COLO829 (cell line): ENCODE measurements at places on chromosomes 5 and 9.

DNA sequence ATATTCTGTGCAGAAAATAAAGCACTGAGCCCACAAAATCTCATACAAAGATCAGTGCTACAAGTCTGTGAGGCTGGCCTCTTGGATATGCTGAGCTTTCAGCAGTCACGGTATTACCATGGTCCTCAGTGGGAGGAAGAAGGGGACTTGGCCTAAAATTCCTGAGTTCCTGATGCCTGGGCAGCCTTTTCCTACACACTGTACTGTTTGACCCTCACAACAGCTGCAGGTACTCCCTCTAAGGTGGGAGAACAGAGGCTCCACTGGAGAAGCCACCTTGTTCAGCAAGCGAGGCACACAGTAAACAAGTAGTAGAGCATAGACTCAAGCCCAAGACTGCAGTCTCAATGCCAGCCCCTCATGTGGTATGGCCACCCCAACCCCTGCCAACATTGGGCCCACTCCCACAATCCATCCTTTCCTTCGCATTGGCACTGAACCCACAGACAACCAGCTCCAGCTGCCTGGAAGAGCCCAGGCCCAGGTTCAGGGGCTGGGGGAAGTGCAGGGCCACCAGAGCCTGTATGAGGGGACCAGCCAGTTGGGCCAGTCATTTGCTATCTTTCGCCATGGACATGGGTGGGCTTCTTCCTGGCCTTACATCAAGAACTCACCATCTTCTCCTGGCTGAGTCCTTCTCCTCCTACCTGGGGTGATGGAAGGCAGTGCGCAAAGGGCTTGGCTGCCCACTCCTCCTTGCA, 14.3 kb downstream of the ACSL6 start:
- DNase-seq = no peak

- DNase-seq = no peak
Measured at GRCh38 chr5:1708592-1709141, 91.0 kb downstream of the MRPL36 start.

- no peak for DNase-seq
Measured at GRCh38 chr5:151082282-151082902, 1.6 kb upstream of the TNIP1 start.

- DNase-seq = no peak
Measured at GRCh38 chr5:83914199-83914598, 193.5 kb upstream of the HAPLN1 start.
